ENCODE measurements at places on chromosomes 2 and 18.

- no peak for DNase-seq
Measured at GRCh38 chr18:79921984-79922965, 29.2 kb downstream of the SLC66A2 start.

GRCh38 chr2:110639972-110640371 lies 37.9 kb downstream of the BUB1 start:
- DNase-seq, result no peak

GRCh38 chr2:109247812-109248211 lies 118.8 kb downstream of the SH3RF3 start:
- DNase-seq, result no peak

DNA sequence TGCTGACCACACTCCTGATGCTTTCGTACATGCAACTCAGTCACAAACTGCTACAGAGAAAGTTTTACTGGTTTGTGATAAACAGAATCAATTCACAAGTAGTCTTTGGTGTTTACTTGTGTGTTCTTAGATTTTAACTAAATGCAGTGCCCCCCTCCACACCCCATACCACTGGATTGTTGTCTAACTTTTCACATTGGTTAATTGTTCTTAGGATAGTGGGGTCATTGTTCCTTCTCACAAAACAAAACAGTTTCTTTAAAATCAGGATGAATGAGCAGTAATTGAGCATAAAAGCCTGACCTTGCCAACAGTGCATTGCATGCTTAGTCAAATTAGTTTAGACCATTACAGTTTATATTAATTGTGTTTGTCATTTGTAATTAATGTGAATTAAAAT lies 14.1 kb upstream of the PNPT1 start:
- DNase-seq, result no peak

- no peak for DNase-seq
Measured at GRCh38 chr18:50786864-50787263, 33.0 kb downstream of the MRO start.

DNA sequence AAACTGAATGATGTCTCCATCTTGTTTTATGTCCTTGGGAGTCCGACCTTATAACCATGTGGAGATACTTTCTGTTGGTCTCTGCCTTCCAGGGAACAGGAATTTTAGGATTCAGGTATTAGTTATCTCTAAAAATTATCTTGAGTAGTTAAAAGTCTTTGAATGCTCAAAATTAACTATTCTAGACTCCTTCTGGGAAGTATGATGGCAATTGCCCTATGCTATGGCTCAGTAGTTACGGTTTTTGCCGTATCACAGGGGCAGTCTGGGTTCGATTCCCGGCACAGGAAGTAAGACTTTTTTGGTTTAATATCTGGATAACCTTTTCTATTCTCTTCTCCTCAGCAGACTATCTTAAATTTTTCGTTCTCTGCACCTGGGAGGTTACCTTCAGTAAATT lies 708.7 kb upstream of the LRATD1 start:
- no peak for DNase-seq

- DNase-seq, result peak; percentile 16
Measured at GRCh38 chr2:211085056-211085680, 528.8 kb downstream of the CPS1 start.

DNA sequence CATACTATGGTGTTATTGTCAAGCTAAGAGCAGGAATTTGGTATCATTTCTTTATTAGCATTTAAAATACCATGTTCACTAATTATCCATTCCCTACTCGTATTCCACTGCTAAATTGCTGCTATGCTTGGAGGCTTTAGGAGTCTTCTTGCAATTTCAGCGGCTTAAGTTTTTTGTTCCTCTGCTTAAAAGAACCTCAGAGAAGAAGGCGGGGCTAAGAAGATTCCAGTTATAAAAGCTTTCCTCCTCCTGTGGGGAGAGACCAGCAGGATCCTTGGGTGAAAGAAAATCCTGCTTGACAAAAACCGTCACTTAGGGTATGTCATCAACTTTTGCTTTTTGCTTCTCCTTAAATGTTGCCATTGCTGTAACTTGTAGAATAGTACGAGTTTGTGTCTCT lies at the start of gene TRPM8:
TSS of gene TRPM8 (plus strand) at position 258 of the 400 bp plus-strand sequence. CDS start 9,165 bp downstream, outside the sequence.
- DNase-seq, result no peak

- DNase-seq, result no peak
Measured at GRCh38 chr2:119326938-119327337, 39.7 kb downstream of the C2orf76 start.

DNA sequence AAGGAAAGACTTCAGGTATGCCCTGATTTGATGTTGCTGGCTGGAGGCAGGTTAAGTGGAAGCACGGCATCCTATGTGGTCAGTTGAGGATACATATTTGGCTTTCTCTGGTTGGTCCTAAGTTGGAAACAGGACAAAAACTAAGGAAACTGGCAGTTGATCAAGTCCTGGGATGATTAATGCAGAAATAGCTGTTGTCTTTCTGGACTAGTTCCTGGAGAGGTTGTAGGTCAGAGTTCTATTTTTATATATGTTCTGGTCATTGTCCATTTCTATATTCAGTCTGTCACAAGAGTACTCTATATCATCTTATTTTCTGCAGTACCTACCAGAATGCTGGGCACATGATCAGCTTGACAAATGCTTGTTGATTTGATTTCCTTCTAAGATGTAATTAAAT lies 4.0 kb upstream of the SLC35F5 start:
- no peak for DNase-seq

DNA sequence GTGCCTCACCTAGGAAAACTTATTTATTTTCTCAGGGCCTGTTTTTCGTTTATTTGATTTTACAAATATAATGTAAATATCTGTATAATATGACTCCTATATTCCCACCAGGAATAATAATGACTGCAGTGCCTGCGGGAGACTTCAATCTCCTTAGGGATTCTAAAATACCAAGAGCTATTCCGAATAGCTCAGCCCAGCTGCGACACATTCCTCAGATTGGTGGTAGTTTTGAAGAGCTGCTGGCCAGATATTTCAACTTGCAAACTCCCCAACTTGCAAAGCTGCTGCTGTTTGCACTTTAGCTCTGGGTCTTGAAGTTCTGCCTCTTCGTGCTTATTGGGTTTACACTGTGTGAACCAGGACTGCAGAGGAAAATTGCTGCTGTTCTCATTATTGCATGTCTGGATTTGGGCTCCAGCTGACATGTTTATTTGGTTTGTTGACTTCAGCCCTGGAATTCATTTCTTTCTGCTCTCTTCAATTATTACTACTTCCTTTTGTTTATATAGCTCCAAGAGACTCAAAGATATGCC lies 480.2 kb upstream of the CHST9 start:
- no peak for DNase-seq

DNA sequence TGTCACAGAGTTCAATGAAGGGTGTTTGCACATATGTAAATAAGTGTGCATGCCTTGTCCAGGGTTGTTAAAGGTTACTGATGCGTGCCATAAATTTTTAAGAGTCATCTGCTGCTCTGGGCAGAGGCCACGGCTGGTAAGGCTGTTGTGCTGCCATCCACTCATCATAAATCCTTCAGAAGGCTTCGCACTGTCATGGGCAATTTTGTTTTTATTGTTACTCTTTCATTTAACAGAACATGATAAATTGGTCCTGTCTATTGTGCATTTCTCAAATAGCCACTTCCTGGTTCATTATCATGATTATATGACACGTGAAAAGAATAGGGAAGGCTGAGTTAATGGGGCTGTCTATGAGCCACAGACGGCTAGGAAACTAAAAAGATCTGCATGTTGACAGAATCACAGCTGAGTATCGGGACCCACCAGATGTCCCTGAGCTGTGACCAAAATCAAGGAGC lies 634.3 kb upstream of the SOX11 start:
- no peak for DNase-seq

- DNase-seq, result peak; percentile 79
Measured at GRCh38 chr2:72137498-72138010, 10.1 kb downstream of the CYP26B1 start.

DNA sequence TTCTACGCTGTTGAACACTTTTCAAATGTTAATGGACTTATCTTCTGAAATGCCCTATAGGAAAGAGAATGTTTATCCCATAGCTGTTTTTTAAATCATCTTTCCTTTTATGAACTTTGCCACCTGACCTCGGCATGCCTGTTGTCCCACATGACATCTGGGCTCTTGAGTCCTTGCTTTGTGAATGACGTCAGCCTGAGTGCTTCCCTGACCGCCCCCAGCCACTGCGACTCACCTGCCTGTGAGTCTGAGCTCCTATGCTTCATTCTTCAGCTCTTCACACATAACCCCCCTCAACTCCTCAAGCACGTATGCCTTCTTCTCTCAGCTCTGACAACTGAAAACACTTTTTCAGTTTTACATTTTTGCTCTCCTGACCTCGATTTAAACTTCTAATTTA lies 166.8 kb downstream of the DCDC2C start:
- no peak for DNase-seq

GRCh38 chr18:6731222-6731596 lies 1.7 kb downstream of the ARHGAP28 start:
- DNase-seq, result peak; percentile 8

DNA sequence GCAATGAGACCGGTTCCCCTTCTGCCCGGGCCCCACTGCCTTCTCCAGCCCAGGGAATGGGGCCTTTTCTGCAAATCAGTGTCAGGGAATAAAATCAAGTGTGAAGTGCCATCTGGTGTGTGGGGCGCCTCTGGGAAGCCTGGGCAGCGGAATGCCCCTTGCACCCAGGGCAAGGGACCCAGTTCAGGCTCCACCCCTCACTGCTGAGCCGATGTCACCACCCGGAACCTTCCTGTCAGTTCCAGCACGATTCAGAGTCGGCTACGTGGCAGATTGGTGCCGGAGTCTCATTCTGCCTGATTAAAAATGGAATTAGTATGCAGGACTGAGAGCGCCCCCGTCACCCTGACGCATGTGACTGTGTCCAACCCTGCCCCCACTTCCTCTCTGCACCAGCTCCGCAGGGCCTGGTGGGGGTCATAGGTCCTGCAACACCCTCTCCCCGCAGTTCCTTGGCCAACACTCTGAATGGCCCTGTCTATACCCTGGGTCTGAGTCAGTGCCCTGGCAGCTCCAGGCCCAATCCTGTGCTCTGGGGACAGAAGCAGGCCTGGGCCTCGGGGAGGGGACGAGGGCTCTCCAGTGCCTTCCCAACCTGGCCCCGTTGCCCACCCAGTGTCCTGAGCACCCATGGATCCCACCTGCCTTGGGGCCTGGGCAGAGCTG lies 8.2 kb upstream of the ALPI start:
- DNase-seq, result no peak

DNA sequence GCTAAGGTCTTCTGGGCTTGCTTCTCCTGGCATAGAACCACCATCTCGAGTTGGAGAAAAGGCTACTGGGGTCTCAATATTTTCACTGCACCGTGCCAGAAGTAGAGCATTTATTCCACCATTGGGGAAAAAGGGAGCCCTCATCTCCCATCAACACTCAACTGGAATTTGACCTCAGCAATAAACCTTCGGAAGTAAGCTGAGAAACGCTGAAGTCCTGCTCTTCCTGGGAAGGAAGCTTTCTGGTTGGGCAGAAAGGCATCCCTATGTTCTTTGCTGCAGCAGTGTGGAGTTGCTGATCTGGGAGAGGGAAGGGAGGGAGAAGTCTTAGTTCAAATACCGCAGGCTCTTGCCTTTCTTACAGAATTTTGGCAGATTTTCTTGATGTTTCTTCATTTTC lies 368.8 kb downstream of the NUP35 start:
- no peak for DNase-seq

DNA sequence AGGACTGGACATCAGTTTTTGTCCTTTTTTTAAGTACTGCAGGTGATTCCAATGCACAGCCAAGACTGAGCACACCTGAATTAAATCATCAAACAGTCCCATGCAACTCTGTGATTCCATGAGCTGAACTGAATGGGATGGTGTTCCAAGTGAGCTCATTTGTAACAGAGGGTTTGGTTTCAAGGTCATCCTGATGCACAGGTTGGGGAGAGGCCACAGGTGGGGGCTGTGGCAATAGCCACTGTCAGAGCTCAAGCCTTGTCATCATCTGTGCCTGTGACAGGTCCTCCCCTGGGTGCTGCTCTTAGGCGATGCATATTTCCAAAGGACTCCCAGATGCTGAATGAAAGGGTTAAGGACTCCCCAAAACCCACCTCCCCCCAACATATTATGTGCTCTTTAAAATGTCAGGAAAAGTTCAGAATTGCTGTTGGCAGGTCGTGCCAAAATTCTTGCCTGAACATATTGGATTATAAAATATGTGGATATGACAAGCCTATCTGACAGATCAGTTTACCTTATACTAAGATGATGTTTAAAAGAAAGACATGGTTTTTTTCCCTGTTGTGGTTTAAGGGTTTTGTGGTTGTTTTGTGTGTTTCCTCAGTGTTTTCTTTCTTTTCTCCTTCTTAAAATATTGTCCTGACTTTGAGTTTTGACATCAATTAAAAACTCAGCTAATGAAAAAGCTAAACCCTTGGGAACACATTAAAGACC lies 263.5 kb upstream of the SIX2 start:
- DNase-seq, result no peak

DNA sequence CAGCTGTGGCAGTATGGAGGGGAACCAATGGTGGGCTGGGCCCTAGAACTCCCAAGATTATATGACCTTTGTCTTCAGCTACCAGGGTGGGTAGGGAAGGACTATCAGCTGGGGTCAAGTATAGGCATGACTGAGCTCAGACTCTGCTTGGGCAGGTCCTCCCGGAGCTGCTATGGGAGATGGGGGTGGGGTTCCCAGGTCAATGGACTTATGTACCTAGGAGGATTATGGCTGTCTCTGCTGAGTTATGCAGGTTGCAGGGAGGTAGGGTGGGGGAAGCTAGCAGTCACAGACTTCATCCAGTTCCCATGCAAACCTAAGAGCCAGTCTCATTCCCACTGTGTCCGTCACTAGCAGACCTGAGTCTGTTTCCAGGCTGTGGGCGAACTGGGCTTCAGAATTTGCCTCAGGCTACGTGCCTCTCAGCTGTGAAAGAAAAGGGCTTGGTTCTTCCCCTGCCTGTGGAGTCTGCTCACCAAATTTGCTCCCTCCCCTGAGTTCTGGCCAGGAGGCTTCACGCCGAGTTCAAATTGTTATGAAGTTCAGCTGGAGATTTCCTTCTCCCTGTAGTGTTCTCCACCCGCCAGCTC lies 985.8 kb upstream of the NRXN1 start:
- no peak for DNase-seq

DNA sequence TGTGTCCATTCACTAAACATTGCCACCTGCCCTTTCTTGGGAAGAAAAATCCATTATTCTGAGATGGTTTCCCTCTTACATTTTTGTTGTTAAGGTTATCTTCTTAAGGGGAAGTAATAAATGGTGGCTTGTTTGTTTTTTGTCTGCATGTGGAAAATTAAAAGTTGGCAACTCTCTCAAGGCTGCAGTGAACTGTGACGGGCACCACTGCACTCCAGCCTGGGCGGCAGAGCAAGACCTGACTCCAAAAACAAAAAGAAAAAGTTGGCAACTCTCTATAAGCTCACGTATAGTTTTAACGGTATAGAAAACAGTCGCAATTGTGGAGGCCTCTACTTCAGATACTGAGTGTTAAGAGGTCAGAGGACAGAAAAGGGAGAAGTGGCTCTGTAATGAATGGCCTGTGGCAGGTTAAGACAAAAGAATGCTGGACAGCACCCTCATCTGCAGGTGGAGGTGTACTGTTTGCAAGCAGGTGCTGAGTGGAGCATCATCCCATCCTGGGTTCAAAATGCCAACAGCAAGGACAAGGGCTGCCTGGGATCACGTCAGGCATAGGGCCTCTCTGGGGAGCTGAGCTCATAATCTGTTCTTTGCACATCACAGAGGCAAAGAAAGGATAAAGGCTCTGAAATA lies 16.7 kb downstream of the L3MBTL4 start:
- DNase-seq, result no peak
